HT1080 (cell line): ENCODE measurements at places on chromosomes 1 and 21. TPM values are rescaled to one million over a fixed set of nuclear protein-coding genes. Genes with fewer than 3 reads are reported as not detected.

PLD5 gene
- 0.33 and 1.2 TPM in 2 replicates for total RNA-seq

AMPD1 gene
- total RNA-seq = not detected in 2 replicates

HIVEP3 gene
- total RNA-seq = 4.8 and 6.2 TPM in 2 replicates

SMG5 gene
- 94.1 and 95.9 TPM in 2 replicates for total RNA-seq

SYPL2 gene
- total RNA-seq = 0.05 and 0.17 TPM in 2 replicates

TLR5 gene
- total RNA-seq = not detected in 2 replicates

ANGPTL1 gene
- not detected in 2 replicates for total RNA-seq

GABPB2 gene
- 2.4 and 5.5 TPM in 2 replicates for total RNA-seq

HRNR gene
- total RNA-seq = not detected in 2 replicates
